ENCODE measurements at places on chromosomes 7 and 10. TPM values are rescaled to one million over a fixed set of nuclear protein-coding genes. Genes with fewer than 3 reads are reported as not detected.

DNA sequence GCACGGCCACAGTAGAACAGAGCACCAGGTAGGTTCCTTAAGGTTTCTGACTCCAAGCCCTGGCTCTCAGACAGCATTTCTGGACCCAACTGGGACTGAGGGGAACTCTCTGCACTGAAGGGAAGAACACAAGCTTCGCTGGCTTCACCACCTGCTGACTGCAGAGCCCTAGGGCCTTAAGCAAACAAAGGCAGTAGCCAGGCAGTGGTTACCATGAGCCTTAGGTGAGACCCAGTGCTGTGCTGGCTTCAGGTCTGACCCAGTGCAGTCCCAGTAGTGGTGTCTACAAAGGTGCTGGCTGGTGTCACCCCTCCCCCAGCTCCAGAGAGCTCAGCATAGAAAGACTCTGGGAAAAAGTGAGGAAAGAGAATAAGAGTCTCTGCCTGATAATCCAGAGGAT lies 59.5 kb downstream of the SIRT1 start:
- no peaks in the 10 kb centered on the region for H3K4me1 ChIP-seq
- no peaks in the 10 kb centered on the region for H3K36me3 ChIP-seq
- H3K27ac ChIP-seq: no peak overlapping the region
- H3K27me3 ChIP-seq: no peaks in the 10 kb centered on the region
- H3K4me3 ChIP-seq: no peak overlapping the region
- no peak for DNase-seq

- H3K4me1 ChIP-seq: no peaks in the 10 kb centered on the region
- DNase-seq: no peak
- no peaks in the 10 kb centered on the region for H3K36me3 ChIP-seq
- no peak overlapping the region for H3K27ac ChIP-seq
- H3K4me3 ChIP-seq: no peak overlapping the region
These were observed 11.6 kb upstream of the KAT6B start for GRCh38 chr10:74814797-74815196.

GRCh38 chr10:73911553-73912004 lies 647 bp downstream of the PLAU start:
- no peaks in the 10 kb centered on the region for H3K4me1 ChIP-seq
- H3K4me3 ChIP-seq: peak overlapping the region; percentile 45
- no peak for DNase-seq
- no peaks in the 10 kb centered on the region for H3K27me3 ChIP-seq

Gene ZEB1
- total RNA-seq: 228 TPM

GRCh38 chr10:87593702-87594101 lies 66.0 kb upstream of the PAPSS2 start:
- H3K27ac ChIP-seq: peak overlapping the region; percentile 41
- H3K4me1 ChIP-seq: peaks cover 3% of the 10 kb centered on the region
- no peak for DNase-seq

Measured in uterus (tissue), 4 donors.